ENCODE measurements at places on chromosomes 16 and 17.

DNA sequence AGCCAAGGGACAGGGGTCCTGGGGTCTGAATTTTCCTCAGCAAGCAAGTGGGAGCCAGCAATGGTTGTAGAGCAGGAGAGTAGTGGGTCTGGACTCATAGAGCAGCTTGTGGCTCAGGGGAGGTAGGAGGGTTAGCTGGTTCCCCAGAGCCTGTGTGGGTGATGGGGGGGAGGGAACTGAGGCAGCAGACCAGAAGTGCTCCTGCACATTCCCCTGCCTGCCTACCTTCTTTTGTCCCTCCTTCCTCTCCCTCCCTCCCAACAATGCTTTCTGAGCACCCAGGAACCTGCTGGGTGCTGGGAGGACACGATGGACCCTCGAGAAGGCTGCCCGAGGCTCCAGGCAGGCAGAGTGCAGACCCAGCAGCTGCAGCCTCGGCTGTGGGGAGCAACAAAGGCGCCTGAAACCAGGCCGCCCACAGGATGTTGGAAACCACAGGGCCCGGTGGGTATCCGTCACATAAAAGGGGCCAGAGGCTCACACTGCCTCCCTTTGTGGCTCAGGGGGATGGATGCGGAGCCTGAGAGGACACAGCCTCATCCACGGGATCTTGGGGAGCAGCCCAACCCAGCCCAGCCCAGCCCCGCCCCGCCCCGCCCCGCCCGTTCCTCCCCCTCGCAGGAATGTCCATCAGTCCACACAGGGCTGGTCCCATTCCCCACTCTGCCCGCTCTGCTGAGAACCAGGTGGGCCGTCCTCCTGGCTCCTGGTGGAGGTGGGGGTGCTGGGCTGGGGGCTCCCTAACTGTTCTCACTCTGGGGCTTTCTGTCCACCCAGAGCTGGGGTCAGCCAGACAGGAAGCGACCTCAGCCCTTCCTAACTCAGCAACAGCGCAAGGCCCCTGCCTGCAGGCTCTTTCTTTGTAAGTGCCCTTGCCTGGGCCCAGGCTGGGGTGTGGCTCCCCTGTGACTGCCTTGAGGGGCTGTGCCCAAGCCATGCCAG lies 1.7 kb upstream of the NLRC3 start:
- ATAC-seq: peak; percentile 84

- peak; percentile 87 for ATAC-seq
These were observed 8.7 kb downstream of the CCL17 start for GRCh38 chr16:57413301-57413730.

DNA sequence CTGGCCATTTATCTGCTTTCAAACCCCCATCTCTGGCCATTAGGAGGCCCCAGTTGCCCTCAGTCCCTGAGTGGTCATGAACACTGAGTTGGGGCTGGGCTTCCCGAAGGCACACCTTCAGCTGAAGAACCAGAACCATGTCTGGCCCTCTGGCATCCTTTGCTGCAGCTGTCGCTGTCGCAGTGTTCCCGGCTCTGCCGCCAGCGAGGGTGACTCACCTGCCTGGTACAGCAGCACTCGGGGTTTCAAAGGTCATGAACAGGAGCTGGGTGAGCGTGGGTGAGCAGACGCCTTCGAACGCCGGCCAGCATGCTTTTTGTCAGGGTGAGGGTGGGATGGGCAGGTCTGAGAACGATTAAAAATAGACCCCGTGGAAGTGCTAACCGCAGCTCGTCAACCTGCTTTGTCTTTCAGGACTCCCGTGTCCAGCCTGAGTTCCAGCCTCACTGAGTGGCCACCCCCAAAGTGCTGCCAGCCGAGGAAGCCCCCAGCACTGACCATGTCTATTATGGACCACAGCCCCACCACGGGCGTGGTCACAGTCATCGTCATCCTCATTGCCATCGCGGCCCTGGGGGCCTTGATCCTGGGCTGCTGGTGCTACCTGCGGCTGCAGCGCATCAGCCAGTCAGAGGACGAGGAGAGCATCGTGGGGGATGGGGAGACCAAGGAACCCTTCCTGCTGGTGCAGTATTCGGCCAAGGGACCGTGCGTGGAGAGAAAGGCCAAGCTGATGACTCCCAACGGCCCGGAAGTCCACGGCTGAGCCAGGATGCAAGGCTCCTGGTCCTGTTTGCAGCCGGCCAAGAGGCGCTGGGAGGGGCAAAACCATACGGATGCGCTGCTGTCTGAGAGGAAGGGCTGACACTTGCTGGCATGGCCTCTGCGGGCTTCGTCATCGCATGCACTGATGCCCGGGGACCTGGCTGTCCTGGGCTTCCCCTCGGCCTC lies 7.6 kb downstream of the SNN start:
- no peak for ATAC-seq

DNA sequence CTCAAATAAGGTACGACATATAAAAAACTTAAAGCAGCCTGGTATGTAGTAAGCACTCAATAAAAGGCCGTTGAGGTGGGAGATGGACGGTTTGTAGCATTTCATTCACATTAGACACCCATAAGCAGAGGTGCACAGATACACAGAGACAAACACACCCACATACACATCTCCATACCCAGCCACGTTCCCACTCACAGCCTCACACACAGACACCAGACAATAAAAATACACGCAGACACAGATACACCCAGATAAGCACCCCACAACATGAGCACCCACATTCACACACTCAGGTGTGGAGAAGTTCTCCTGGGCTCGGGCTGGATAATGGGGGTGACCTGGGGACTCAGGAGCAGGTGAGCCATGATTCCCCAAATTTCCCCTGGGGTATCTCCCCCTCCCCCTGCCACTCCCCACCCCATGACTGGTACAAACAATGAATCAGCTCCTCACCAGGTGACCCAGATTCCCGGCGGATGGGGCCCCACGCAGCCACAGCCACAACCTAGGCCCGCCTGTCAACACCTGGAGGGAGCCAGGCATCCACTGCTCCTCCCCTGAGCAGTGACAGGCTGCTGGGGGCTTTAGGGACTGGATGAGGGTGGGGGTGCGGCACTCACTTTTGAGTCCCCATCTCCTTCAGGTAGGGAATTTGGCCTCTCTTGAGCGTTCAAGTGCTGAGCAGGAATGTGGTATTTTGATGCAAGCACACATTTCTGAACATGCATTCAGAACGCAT lies 2.7 kb downstream of the DLX3 start:
- no peak for ATAC-seq

- no peak for ATAC-seq
These were observed 312.2 kb downstream of the TMEM114 start for GRCh38 chr16:8278031-8278580.

DNA sequence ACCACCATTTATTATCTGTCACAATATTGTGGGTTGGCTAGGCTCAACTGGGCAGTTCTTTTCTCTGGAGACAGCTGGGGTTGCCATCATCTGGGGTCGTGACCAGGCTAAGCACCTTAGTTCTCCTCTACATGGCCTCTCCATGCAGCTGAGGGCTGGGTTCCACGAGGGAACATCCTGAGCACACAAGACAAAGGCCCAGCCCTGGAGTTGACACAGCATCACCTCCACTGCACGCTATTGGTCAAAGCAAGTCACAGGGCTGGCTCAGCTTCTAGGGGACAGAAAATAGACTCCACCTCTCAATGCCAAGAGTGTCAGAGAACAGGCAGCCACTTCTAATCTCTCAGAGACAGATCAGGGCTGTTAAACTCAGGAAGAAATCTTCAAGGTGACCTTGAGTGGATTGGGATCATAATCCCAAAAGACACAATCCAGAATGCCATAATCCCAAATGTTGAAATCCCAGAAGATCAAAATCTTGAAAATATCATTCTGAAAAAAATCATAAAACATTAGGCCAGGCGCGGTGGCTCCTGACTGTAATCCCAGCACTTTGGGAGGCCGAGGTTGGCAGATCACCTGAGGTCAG lies 13.0 kb upstream of the USP10 start:
- ATAC-seq: no peak

GRCh38 chr17:56887105-56887504 lies 26.7 kb downstream of the TRIM25 start:
- no peak for ATAC-seq

DNA sequence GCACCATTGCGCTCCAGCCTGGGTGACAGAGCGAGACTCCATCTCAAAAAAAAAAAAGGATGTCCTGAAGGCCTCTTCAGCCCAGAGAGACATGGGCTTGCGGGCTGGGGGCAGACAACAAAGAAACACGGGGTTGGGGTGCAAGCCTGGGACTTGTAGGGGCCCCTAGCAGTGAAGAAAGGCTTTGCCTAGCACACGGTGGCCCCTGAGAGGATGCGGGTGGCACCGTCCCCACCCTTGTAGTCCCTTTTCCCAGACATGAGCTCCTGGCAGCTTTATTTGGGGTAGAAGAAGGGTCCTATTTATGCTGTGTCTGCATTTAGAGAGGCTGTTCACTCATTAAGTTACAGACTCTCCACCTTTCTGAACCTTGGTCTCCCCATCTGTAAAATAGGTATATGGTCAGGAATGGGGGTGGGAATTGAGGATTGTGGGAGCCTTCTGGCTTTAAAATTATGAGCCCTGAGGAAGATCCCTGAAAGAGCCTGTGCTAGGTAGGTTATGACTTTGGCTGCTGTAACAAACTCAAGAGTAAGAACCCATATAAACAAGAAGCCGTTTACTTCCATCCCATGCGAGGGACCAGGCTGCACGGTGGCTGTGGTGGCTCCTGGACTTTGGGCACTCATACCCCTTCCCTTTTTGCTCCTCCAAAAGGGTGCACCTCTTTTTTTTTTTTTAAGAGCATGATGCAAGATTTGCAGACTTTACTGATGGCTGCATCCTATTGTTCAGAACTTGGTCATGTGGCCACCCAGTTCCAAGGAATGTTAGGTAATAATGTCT lies 20.6 kb upstream of the ADGRG1 start:
- ATAC-seq: no peak

- no peak for ATAC-seq
These were observed 27.2 kb downstream of the USP22 start for GRCh38 chr17:21015564-21015963.

DNA sequence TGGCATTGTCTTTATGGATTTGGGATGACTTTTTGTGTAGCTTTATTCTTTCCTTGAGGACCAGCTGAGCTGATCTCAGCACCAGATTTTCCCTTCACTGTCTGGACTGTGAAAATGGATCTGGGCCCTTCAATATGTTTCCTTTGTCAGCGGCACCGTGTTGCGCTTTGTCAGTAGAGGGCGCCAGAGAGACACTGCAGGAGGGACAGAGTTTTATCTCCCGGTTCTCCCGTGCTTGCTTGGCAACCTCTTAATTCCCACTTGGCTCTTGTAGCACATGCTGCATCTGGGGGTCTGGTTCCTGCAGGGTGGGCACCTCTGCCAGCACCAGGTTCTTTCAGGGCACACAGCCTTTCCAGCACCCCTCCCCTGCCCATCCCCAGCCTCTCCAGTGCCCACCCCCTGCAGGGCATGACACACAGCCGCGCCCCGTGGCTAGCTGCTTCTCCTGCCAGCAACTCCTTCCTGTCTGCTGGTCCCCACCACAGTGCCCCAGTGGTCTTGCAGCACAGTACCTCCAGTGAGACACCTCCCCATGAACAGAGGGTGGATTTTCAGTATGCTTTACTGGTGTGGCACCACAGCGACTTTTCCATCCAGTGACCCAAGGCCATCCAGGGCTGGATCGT lies 19.6 kb downstream of the OR1D5 start:
- no peak for ATAC-seq

DNA sequence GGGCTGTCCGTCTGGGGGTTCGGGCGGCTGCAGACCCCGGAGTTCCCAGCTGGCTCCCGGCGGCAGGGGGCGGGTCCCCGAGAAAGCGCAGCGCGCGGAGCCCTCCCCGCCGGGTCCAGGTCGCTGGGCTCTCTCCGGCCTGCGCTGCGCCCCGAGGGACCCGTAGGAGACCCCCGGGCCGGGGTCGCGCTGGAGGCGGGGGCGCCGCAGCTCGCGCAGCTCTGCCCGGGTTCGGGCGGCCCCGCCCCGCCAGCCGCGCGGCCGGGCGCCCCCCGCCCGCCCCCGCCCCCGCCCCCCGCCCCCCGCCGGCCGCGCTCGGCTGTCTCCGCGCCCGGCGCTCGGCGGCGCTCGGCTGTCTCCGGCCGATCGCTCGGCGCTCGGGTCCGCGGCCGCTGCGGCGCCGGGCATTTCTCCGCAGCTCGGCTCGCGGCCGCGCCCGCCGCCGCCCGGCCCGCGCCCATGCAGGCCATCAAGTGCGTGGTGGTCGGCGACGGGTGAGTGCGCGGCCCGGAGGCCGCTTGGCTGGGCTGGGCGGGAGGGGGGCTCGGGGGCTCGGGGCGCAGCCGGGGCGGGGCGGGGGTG lies at the start of gene RAC3:
TSS of gene RAC3 (plus strand) at position 376 of the 582 bp plus-strand sequence. CDS start at position 460, 84 bp downstream.
- no peak for ATAC-seq

- ATAC-seq: no peak
These were observed 15.6 kb downstream of the RFWD3 start for GRCh38 chr16:74650966-74651567.
